ENCODE measurements at places on chromosomes 3 and 15.

- no peak for DNase-seq
Measured at GRCh38 chr15:51313644-51314280, 24.6 kb downstream of the CYP19A1 start.

DNA sequence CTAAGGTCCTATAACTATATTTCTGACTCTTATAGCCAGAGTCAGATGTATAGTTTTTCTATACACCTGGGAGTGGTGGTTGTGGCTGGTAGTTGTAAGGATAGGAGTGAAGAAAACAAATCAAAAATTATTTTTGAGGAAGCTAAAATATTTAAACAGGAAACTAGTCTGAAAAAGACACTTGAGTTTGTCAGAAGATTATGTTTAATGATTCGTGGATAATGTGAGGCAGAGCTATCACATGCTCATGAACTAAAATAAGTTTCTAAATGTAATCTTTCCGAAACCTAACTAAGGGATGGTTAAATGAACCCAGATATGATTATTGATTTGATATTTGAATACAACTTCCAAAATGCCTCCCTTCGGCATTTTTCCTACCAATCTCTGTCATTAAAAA lies 30.4 kb downstream of the GABRR3 start:
- no peak for DNase-seq

GRCh38 chr3:13005301-13005700 lies 67.9 kb downstream of the IQSEC1 start:
- DNase-seq, result no peak

GRCh38 chr3:94195381-94195780 lies 132.5 kb downstream of the NSUN3 start:
- DNase-seq, result no peak

DNA sequence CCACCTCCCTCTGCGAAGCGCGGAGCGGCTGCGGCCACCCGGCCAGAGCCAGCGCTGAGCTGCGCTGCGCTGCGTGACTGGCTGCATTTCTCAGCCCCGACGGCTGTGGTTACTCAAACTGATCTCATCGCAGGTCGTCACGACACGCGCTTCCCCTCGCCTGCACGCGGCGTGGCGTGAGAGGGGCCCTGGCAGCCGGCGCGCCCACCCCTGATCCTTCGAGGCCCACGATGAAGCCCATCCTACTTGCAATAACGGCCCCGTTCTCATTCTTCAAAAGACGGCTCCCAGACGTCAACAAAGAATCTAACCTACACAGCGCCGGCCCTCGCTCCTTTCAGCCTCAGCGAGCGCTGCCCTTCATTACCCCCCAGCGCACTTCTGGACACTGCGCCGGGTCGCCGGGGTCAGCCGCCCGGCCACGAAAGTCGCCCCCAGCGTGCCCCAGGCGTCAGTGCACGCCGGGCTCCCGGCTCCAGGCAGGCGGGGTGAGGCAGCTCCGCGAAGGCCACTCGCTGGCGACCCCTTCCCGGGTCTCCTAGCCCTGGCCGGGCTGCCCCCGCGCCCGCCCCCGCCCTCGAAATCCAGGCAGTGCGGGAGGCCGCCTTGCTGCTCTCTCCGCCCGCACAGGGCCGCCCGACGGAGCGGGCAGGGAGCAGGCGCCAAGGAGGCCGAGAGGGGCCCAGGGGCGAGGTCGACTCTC lies 9.9 kb upstream of the LEKR1 start:
- DNase-seq, result peak; percentile 67

DNA sequence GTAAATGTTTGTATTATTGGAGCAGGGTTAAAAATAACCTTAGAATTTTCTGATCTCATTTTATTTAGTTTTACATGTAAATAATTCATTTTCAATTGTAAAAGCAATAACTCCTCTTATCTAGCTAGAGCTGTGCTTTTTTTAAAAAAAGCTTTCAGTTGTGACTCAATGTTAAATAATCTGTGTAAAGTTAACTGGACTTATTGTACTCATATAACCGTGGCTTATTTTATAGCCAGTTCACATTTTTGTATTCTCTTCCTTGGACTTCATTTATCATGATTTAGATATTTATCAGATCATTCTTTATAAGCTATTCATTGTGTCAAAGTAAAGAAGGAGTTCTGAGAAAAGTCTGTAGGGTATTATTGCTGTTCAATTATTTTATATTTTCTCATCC lies 435.6 kb downstream of the CADM2 start:
- DNase-seq, result no peak

DNA sequence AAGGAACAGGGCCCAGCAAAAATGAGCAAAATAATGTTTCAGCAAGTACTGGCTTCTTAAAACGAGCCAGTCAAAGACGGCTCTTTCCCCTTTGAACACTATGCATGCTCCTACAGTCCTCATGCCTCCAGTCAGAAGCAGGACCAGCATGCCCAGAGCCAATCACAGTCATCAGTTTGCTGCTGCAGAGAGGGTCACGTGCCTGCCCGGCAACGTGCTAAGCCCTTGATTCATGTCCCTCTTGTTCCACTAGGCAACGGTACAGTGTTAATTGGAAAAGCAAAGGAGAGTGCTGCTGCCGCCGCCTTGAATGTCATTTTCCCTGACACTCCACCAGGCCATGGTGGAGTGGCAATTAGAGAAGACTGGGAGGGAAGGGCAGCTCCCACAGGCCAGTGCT lies 500.1 kb downstream of the OCA2 start:
- DNase-seq, result no peak

DNA sequence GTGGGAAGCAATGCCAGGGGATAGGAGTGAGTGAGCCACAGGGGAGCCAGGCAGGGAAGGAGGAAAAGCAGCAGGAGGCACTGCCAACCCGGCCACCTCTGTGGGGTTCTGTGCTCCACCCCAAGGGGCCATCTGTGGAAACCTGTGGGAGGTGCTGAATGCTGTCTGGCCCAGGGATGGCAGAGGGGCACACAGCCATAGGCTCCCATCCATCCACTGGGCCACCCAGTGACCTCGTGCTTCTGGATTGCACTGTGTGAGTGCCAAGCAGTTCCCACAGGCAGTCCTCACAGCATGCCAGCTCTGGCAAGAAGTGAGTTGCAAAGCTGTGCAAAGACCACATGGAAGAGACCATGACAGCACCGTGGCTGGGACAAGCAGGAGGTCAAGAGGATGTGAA lies 27.5 kb downstream of the DNAJB8 start:
- no peak for DNase-seq

DNA sequence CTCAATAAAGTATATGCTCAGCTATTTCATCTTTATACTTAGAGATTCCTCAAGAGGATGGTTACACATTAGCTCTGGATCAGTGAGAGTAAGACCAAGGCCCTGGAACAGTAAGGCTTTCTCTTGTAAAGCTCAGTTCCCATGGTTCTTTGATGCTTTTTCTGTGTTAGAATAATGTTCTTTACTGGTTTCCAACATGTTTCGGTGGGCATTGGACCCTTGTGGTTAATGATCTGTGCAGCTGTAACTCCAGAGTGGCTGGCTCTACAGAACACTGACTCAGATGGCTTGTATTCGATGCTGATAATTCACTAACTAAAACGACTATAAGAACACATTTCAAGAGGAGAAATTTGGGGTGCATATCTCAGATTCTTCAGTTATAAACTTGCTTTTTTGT lies 114.7 kb downstream of the AKAP13 start:
- DNase-seq, result no peak

DNA sequence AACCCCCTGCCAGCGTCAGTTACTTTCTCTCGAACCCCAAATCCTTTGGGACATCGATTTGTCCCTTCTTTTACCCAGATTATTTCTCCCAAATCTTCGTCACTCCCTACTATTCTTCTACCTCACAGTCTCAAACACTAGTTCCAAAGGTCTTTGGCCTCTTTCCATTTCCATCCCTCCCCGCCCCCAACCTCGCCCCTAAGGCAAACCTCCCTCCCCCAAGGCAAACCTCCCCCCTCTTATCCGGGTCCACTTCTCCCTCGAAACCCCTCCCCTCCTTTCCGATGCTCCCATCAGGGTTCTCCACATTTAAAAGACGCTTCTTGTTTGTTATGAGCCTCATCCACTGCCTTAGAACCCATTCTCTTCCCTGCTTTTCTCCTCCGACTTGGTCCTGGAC lies 583 bp downstream of the EAF1 start:
- DNase-seq, result no peak

DNA sequence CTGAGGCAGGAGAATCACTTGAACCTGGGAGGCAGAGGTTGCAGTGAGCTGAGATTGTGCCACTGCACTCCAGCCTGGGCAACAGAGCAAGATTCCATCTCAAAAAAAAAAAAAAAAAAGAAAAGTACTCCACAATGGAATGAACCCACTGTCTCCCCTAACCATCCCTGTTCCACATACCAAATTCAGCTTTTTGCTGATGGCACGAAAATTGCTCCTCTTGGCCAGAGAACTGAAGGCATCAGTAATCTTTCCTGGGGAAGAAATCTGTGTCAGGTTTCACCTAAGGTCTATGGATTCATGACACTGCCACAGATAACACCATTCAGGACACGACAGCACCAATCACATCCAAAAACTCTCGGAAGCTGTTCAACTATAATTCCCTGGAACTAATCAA lies 6.9 kb upstream of the PRC1 start:
- DNase-seq, result no peak

DNA sequence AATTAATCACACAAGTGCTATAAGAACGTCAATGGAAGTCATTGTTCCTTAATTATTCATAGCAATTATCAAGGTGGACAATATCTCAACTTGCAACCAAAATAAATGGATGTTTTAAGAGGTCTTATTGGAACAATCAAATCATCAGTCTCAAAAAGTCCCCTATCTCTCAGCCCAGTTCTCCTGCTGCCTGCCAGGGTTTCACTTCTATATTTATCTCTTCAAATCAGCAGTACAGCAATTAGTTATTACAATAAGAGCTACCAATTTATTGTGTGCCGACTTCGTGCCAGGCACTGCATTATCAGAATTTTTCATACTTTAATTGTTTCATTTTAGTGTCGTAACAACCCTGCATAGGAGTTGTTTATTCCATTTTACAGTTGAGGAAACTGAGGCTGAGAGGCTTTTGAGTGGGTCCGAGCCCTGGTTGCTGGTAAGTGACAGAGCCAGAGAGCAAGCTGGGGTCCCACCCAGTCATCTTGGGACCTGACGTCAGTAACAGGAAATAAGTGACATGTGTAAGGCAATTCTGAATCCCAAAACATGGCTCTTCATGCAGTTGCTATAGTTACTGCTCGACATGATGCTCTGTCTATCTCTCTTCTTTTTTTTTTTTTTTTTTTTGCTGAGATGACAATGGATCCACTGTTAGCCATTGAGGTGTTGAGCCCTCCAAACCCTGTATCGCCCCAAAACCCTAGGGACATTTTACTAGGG lies 8.8 kb upstream of the KCTD6 start:
- DNase-seq, result no peak
